Osteoblast (primary cell): ENCODE measurements at places on chromosomes 3 and 15.

GRCh38 chr3:195062866-195063540, 208.0 kb downstream of the XXYLT1 start:
- peak; percentile 58 for DNase-seq

GRCh38 chr15:71121442-71121841, 6.2 kb downstream of the THSD4 start:
- DNase-seq: no peak

DNA sequence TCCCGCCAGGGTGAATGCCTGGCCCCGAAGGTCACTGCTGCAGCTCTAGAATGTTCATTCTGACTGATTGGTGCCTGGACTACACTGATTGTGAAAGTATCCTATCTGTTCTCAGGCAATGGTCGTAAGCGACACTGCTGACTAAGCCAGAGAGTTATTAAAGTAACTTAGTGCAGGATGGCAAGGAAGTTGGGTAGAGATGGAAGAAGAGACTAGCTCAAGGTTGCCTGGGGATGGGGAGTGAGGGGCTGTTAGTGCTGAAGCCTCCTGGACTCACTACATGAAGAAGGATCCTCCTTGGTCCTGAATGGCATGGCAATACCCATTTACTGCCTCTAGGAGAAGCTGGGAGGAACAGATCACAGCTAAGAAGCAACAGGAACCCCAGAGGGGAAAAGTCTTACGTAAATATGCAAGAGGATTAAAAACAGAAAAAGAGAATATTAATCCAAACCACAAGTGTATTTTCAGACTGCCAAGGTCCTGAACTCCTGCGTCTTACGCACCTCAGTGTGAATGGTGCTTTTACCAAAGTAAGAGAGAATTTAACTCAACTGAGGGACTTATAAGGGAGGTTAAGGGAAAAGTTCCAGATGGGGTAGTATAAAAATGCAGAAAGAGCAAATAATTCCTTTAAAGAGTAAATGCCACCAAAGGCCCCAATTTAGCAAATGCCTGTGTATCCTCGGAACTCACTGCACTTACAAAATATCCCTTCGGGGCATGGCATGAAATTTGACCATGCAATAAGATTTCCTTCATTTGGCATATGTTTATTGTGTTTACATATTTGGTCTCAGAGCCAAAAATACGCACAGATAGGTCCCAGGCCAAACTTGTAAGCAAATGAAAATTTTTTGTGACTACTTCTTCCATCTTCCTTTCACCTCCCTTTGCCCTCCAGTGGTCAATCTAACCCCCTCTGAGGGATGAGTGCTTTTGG, 64.0 kb upstream of the DGKG start:
- DNase-seq: peak; percentile 89

DNA sequence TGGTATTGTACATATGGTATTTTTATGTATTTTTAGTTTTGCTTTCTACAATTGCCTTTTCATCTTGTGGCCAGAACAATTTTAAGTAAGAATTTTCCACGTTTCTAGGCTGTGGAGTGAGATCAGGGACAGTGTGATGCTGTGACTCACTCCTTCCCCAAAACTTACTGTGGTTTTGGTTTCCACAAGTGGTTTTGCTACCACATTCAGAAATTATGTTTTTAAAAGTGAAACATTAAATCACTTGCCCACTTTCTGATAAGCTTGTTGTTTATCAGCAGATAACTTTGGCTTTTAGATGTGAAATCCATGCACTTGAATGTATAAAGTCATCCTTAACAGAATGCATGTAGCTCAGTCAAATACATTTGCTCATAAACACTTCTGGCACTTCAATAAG, 192.2 kb upstream of the THRB start:
- DNase-seq: no peak
